ENCODE measurements at places on chromosomes 1 and 21. TPM values are rescaled to one million over a fixed set of nuclear protein-coding genes. Genes with fewer than 3 reads are reported as not detected.

DNA sequence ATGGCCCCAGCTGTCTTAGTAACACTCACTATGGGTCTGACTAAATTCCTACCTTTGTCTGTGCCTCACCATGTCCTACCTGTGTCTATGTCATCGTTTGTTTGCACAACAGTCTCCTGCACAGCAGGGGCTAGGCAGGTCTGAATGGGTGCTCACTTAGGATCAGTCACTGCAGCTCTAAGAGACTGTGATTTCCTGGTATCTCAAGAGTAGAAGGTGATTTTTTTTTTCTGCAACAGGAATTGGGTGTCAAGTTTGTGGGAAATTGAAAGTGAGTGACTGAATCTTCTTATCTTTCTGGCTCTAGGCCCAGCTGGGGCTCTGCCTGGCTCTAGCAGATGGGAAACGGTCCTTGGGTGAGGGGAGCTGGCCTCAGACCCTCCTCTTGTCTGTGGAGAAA lies 46.4 kb upstream of the TRABD2B start:
- DNase-seq, result peak; percentile 58

- DNase-seq, result no peak
Observed at GRCh38 chr1:61190618-61191432, 108.5 kb downstream of the NFIA start.

GRCh38 chr1:211742889-211743529 lies 67.6 kb upstream of the NEK2 start:
- DNase-seq, result no peak

GRCh38 chr1:203713125-203713524 lies 51.9 kb upstream of the LAX1 start:
- no peak for DNase-seq

DNA sequence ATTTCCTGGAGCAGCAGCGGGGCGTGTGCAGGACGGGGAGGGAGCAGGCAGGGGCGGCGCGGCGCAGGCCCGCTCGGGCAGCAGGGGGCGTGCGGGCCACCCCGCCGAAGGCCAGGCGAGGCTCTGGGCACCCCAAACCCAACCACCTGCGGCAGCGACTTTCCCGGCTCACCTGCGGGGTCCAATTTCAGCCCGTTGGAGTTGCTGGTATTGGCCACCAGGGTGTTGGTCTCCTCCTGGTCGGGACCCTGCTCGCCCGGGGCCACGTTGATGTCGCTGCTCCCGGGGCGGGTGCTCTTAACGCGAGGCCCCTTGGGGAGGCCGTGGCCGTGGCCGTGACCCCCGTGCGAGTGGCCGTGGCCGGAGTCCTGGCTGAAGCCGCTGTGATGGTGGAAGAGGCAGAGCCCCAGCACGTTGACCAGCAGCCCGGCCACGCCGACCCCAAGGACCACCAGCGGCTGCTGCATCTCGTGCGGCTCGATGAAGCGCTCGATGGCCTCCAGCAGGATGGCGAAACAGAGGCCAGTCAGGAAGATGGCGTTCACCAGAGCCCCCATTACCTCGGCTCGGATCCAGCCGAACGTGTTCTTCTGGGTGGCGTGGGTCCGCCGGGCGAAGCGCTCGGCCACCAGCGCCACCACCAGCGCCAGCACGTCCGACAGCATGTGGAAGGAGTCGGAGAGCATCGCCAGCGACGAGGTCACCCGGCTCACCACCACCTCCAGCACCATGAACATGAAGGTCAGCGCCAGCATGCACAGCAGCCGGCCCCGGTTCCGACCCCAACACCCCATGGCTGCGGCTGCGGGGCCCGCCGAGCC lies 932 bp downstream of the SLC30A1 start:
- DNase-seq, result peak; percentile 55

The BMP8B gene
- total RNA-seq, result 0.55 TPM

Measured in A172 (cell line).